Activated T-cell treated with anti-CD3 and anti-CD28 coated beads for 24 hours (primary cell): ENCODE measurements at places on chromosomes 12 and 14.

DNA sequence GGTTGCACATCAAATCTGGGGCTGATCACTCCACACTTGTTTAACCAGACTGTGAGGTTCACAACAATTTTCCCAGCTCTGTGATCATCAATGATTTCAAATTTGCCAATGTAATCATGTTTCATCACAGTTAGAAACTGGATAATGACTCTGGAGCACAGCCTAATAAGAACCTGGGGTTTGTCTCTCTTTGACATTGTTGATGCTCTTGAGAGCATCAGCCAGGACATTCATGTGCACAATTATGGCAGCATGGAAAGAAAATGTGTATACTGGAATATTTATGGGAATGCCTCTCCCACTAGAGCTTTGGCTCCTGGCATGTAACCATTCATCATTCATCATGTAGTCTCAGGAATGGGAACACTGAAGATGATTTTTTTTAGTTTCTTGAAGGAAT lies 47.0 kb downstream of the SIX1 start:
- DNase-seq: no peak

GRCh38 chr14:69635981-69636639 lies 24.7 kb downstream of the SUSD6 start:
- no peak for DNase-seq

GRCh38 chr12:64532734-64533351 lies 77.5 kb upstream of the RASSF3 start:
- no peak for DNase-seq

DNA sequence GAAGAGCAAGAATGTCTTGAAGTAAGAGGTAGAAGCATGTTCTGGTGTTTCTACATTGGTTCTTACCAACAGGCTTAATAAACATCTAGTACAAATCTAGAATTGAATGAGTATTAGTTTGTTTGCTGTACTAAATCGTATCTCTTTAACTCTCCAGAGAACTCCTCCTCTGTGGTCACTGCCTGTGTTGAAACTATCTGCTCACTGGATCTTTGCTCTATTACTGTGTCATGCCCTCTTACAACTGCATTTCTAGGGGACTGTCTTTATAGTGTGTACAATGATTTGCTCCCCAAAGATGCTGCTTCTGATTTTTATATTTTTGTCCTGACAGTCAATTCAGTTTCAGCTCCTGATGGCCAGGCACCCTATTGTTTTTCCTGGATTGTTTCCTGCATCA lies 50.1 kb upstream of the E2F7 start:
- DNase-seq: no peak

DNA sequence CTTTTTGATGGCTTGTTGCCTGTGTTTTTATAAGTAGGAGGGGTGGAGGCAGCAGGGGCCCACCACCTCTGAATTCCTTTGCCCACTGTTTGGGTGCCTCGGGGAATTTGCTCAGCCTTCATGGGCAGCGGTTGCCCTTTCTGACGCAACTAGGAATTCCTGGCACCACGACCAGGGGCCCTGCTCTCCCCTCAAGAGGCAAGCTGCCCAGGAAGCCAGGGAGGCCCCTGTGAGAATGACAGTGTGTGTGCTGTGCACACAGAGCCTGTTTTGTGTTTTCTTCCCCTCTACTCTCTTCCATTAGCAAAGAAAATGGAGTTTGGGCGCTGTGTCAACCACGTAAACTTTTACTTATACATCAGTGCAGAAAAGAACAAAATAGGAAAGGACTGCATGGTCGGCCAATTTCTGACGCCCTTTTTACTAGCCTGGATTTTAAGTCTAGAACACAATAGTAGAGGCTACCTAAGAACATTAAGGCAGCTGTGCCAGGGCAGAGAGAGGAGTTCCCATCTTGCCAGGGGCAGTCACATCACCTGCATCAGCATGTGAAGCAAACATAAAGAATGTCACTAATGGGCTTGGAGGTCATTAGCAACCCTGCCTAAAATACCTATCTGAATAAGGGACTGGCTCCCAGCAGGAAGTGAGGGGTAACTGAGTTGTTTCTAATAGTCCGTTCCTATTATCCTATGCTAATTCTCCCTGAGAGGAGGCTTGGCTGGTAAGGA lies 17.9 kb upstream of the PTGR2 start:
- DNase-seq: no peak

DNA sequence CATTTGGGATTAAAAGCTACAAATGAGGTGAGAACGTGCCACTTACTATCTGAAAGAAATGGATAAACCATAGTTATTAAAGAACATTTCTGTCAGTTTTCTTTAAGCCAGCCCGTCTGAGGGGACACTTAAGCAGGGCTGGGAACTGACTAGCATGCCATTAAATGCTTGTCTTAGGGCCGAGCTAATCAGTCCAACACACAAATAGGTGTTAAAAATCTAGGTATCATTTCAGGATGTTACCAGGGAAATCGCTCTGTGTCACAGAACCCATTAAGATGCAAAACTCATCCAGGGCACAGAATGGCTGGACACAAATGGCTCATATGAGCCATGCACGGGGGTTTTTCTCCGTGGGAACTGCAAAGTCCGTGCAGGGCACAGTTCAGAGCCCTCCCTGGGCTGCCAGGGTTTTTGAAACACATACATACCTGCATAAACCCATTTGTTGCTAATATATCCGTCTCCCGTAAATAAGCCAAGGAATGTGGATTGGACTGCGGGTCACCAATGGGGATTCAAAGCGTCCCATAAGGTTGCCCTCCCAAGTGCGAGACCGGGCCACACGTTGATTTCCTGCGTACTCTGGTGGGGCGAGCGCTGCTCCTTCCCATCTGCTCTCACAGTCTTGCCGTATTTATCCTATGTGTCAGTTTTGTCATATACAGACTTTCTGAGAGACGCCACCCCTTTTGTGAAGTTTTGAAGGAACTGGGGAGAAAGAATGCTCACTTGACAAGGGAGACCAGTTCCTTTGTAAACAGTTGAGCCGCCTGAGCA lies 5.4 kb upstream of the GSC start:
- DNase-seq: no peak

DNA sequence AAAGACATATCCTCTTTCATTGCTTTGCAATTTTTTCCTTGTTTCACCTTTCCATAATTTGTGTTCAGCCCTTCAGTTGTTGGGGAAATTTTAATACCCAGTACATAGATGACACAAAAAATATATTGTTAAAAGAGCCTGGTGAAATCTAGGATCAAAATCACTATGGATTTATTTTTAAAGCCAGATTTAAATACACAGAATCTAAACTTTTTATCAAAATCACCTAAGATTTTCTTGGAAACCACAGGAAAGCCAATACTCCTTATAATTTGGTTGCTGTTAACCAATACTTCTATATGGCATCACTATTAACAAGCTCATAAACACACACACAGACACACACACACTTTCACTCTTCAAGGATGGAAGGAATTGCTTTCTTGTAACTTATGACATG lies at the start of gene TAS2R20:
TAS2R20 (minus strand) TSS at position 101 of the 400 bp plus-strand sequence. CDS start 429 bp downstream, outside the sequence.
- DNase-seq: no peak
